ENCODE measurements at places on chromosomes 13 and 19.

DNA sequence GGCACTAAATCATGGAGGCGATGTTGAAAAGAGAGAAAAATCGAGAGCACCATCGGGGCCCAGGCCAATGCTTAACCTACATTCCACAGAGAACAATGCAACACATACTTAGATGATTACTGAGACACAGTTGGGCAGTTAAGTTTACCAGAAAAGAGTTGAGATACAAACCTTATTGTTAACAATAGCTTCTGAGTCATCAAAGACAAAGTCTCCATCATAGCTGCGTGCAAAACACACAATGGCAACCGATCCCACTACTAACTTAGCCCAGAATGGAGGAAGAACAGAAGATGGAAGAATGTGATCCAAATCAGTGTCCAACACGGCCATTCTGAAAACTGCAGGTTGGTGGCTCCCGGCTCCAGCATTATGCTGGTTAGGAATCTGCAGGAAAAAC, 6.2 kb downstream of the TMTC4 start:
- H3K27ac ChIP-seq, result no peak overlapping the region
- H3K27me3 ChIP-seq, result no peaks in the 10 kb centered on the region
- peaks cover 57% of the 10 kb centered on the region for H3K36me3 ChIP-seq
- H3K4me3 ChIP-seq, result no peak overlapping the region

- H3K27me3 ChIP-seq, result no peaks in the 10 kb centered on the region
- no peak overlapping the region for H3K4me3 ChIP-seq
- DNase-seq, result no peak
- H3K4me1 ChIP-seq, result peaks cover 21% of the 10 kb centered on the region
- no peak overlapping the region for H3K27ac ChIP-seq
Measured at GRCh38 chr19:49854378-49855263, 3.7 kb downstream of the PTOV1 start.

DNA sequence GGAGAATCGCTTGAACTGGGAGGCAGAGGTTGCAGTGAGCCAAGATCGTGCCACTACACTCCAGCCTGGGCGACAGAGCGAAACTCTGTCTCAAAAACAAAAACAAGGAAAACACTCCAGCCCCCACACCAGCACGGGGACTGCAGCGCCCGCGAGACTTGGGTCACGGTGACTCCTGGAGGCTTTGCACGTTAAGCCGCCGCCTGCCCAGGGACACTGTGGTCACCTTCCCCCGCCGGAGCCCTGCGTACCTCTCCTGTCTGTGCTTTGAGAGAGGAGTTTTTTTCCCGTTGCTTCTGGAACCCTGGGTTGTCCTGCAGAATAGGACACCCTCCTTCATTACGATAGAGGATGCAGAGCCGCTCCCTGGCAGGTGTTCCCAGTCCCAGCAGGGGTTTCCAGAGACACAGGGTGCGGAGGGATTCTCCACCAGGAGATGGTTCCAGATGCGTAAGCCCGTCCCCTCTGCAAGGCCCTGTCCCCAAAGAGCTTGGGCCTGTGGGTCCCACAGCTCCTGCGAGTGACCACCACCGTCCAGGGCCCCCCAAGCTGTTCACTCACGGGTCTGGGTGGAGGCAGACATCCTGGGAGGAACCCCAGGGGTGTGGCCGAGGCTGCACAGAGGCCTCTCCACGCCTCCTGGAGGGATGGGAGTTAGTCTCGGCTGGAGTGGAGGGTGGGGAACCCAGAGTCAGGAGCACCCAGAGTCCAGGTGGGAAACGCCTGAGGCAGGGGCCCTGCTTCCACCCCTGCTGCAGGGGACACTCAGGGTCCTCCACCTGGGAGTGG, 42.8 kb upstream of the NDUFS7 start:
- H3K4me3 ChIP-seq, result no peak overlapping the region
- H3K4me1 ChIP-seq, result peaks cover 2% of the 10 kb centered on the region
- no peak overlapping the region for H3K27ac ChIP-seq
- H3K27me3 ChIP-seq, result no peaks in the 10 kb centered on the region

DNA sequence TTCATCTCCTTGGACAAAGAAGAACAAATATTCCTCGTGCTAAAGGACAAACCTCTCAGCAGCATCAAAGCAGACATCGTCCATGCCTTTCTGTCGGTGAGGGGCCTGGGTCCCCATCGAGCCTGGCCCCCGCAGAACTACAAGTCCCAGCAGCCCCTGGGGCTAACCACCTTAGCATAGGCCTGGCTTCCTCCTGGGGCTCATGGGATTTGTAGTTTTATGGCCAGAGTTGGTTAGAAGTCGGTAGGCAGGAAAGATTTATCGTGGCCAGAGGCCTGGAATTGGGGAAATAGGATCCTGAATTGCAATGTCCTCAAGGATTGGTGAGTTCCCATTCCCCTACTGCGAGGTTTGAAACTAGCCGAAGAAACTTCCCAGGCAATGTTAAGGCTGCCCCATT, 19.6 kb downstream of the TMEM150B start:
- H3K27ac ChIP-seq, result no peak overlapping the region
- H3K36me3 ChIP-seq, result peaks cover 3% of the 10 kb centered on the region
- H3K4me1 ChIP-seq, result peaks cover 4% of the 10 kb centered on the region
- H3K27me3 ChIP-seq, result no peaks in the 10 kb centered on the region

DNA sequence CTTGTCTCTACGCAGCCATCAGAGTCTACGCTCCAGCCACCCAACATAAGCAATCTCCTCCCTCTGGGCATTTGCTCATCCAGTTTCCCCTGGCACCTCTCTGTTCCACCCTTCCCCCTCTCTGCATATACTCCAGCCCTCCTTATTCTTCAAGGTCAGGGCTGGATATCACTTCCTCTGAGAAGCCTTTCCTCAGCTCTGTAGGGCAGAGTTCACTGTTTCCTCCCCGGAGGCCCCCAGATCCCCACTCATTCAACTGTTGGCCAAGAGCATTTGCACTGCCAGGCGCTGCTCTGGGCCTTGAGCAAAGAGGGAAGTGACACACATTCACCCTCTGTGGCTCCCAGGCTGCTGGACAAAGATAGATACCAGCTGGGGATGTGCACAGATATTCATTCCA, 3.3 kb downstream of the FCGRT start:
- no peaks in the 10 kb centered on the region for H3K36me3 ChIP-seq
- H3K4me1 ChIP-seq, result peaks cover 20% of the 10 kb centered on the region
- H3K27ac ChIP-seq, result no peak overlapping the region
- DNase-seq, result no peak
- H3K27me3 ChIP-seq, result peaks cover 26% of the 10 kb centered on the region

Data from activated T-helper 2 cell treated with anti-CD3 and anti-CD28 coated beads, Interferon-gamma antibody, Interleukin-2, Interleukin-4, amounts not matched to agents 10 μg/mL and 5 μg/mL and 100 μg/mL, durations not matched to agents 14 hours and 24 hours and 36 hours (primary cell).